Fibroblast of the aortic adventitia (primary cell): ENCODE measurements at places on chromosomes 2 and 18. TPM values are rescaled to one million over a fixed set of nuclear protein-coding genes. Genes with fewer than 3 reads are reported as not detected.

DNA sequence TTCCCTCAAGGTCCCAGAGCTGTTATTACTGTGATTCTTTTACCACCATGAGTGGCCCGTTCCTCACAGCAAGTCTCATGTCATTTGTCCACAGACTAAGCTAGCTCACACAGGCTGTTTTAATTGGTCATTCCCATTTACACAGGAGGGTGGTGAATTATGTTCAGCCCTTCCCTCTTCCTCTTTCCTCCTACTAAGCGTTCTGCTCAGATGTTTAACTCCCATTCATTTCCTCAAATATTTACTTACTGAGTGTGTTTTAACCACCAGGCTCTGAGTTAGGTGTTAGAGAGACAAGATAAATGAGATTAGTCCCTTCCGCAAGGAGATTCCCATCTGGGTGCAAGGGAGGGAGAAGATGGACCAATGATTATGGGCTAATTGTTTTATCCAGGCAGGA, 403.6 kb upstream of the ACVR2A start:
- DNase-seq: no peak

- DNase-seq: no peak
Observed at GRCh38 chr2:116499389-116499788, 1315.1 kb upstream of the DDX18 start.

DNA sequence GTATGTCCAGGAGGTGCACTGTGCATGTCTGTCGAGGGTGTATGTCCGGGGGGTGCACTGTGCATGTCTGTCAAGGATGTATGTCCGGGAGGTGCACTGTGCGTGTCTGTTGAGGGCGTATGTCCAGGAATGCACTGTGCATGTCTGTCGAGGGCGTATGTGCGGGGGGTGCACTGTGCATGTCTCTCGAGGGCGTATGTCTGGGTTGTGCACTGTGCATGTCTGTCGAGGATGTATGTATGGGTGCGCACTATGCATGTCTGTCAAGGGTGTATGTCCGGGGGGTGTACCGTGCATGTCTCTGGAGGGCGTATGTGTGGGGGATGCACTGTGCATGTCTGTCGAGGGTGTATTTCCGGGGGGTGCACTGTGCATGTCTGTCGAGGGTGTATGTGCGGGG, 249.3 kb upstream of the MYT1L start:
- DNase-seq: no peak

DNA sequence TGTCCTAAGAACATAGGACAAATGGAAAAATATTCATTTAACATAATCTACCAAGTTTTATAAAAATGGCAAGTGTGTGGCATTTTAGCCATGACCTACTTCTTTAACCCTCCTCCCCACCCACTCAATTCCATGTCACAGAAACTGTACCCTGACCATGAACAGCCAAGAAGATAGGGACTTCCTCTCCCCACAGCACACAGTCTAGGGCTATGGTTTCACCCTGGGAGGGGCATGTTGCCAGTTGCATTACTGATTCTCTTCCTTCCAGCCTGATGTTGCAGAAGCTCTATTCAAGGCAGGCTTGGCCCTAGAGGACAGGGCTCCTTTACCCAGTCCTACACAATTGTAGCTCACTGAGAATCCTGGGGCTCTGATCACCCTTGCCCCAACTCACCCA, 153.6 kb upstream of the KLF7 start:
- no peak for DNase-seq

- DNase-seq: no peak
Observed at GRCh38 chr2:133120310-133120709, 448.0 kb downstream of the NCKAP5 start.

DNA sequence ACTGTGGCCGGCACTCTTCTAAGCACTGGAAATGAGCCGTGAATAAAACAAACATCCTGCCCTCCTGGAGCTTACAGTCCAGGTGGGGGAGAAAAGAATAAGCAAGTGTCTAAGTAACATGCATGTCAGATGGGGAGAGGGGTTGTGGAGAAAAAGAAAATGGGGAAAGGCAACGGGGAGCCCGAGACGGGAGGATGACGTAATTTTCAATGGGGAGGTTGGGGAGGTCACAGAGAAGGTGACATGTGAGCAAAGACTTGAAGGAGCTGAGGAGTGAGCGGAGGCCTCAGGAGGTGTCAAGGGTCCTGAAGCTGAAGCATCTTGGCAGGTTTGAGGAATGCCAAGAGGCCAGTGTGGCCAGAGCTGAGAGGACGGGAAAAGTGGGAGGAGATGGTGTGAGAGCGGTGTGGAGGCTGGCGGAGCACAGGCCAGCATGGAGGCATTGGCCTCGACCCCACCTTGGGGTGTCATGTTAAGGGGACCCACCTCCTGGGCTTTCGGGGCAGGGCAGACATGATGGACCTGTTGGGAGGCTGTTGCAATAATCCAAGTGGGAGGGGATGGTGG, 15.0 kb upstream of the NTSR2 start:
- DNase-seq: no peak

GRCh38 chr2:15662579-15662978, 70.9 kb downstream of the DDX1 start:
- no peak for DNase-seq

DNA sequence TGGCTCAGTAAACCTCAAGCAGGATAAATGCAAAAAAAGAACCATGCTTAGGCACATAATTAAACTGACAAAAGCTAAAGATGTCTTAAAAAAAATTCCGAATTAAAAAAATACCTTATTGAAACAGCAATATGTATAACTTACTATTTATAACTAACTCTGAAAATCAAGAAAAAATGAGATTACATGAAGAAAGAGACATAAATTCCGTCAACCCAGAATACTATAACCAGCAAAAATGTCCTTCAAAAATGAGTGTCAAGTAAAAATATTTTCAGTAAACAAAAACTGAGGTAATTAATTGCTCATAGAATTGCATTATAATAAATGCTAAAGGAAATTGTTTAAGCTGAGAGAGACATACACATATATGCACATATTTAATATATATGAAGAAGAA, 474.5 kb upstream of the SYT4 start:
- no peak for DNase-seq

DNA sequence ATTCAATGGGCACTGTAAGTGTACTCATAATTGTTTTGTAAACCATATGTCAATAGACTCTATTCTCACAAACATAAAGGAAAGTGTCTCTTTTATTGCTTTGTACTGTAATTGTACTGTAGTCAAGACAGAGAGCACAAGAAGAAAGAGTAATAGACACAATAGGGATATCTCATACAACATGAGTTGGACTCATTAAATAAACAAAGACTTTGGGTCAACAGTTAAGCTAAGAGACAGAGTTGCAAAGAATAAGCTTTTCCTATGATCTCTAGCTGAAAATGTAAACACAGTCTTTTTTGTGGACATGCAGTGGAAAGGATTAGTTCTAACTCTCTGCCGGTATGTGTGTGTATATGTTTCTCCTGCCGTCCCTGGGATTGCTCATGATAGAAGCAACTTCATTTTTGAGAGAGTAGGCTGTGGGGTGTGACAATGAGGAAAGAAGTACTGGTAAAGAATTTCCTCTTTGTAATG, 13.9 kb upstream of the KYNU start:
- DNase-seq: peak; percentile 34

- peak; percentile 46 for DNase-seq
Observed at GRCh38 chr2:231714639-231715498, 6.5 kb downstream of the PTMA start.

DNA sequence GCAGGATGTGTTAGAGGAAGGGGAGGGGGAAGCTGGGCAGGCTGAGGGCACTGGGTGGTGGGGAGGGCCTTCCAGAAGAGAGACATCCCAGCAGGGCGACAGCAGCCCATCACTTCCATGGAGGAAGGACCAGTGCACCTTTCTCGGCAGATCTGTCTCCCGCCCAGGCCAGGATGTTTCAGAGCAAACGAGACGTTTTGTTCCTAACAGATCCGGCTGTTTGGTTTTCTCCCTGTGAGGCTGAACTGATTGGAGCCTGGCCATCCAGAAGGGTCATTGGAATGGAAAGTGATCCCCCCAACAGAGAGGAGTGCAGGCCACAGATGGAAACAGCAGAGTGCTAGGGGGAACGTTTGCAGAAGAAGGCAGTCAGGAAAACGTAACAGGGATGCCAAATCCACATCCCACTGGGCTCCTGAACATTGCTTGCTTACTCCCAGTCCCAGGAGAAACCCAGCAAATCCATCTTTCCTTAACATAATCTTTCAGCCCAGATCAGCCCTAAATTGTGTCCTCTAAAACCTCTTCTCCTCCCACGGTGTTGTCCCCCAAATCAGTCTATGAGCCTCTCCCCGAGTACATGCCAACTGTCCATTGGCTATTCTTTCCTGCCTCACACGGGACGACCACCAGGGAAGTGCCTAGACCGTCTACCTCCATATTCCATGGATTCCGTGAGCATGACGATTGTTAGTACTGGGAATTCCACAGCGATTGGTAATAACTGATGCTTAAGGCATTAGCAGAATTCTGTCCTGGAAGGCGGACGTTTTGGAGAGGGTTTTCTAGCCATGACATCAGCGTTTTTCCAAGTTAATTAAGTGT, 126.8 kb downstream of the SEPTIN10 start:
- peak; percentile 93 for DNase-seq

- peak; percentile 47 for DNase-seq
Observed at GRCh38 chr2:96788442-96789244, 27.4 kb upstream of the CNNM3 start.

DNA sequence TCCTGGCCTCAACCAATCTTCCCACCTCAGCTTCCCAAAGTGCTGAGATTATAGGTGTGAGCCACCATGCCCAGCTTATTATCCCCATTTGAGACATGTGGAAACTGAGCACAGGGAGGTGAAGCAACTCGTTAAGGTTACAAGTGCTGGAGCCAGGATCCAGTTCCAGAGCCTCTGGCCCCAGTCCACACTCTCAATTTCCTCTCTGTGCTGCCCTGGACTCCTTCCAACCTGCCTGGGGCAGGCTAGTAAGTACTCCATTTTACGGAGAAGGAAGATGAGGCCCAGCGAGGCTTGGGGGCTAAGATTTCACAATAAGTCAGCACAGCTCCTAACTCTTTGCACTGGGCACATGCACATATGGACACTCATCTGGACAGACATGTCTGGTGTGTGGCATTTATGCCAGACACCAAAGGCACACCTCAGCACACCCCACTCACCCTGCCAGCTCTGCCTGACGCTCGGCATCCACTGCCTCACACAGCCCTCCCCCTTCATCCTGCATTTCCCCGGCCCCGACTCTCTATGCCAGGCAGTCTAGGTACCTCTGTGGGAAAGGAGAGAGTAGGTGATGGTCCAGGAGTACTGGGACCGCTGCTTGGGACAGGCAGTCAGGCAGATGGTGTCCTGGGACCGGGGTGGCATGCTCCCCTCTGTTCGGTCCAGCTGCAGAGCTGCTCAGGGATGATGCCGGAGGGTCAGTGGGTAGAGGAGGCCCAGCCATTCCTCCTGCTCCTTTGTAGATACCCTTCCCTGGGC, 20.5 kb downstream of the CFAP65 start:
- DNase-seq: peak; percentile 28

DNA sequence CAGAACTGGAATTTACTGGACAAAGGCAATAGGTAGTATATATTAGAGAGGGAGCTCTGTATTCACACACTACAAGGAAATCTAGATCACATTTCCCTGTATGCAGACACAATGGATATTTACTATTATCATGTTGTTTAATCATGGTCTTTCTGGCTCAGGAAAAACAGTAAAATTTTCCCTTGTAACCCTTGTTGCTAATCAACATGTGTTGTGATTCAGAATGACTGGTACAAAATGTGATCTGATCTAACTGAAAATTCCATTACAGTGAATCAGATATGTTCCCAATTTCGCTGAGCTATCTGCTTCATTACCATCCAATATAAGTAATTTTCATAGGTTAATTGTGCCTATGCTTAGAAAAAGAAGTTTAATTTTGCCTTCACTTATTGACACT, 1109.7 kb downstream of the LRP1B start:
- peak; percentile 58 for DNase-seq

The ACVR1C gene
- total RNA-seq: 0.63 and 1.2 TPM in 2 replicates

The RFTN2 gene
- 6.4 and 16.4 TPM in 2 replicates for total RNA-seq

The RUFY4 gene
- total RNA-seq: not detected in 2 replicates

The ABCB11 gene
- not detected in 2 replicates for total RNA-seq
